Fibroblast of the aortic adventitia (primary cell): ENCODE measurements at places on chromosomes 6 and 20. TPM values are rescaled to one million over a fixed set of nuclear protein-coding genes. Genes with fewer than 3 reads are reported as not detected.

The DYNLT1 gene
- total RNA-seq, result 65.4 and 138 TPM in 2 replicates

The MUC21 gene
- not detected in 2 replicates for total RNA-seq

The FERMT1 gene
- total RNA-seq, result 2.9 and 8.8 TPM in 2 replicates

The IPCEF1 gene
- total RNA-seq, result 0.54 and 1.3 TPM in 2 replicates

The CENPW gene
- total RNA-seq, result 13.7 and 55.9 TPM in 2 replicates

The OPN5 gene
- under 0.01 TPM in 1 of 2 replicates, not detected in the other for total RNA-seq

The CNR1 gene
- not detected in 2 replicates for total RNA-seq

The PDYN gene
- not detected in 2 replicates for total RNA-seq

The FAM8A1 gene
- total RNA-seq, result 12.0 and 28.9 TPM in 2 replicates
